Left renal pelvis (tissue), 4 donors: ENCODE measurements at places on chromosomes 7 and 10.

DNA sequence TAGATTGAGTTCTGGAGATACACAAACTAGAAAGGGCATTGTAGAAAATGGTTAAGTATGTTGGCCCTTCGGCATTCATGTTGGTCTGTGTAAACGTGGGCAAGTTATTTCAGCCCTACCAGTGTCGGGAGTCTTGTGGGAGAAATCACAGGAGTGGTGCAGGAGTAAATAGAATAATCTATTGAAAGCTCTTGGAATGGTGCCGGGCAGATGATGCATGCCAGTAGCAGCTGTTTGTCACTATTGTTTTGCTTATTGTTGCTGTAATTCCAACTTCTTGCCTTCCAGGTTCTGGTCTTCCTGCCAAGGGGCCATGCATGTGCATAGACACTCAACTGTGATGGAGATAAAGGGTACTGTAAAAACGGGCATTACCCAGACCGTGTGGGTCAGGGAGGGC is 259.4 kb downstream of the CAMK1D start:
- DNase-seq = no peak

GRCh38 chr10:13882119-13882711 is 295.4 kb downstream of the PRPF18 start:
- no peak for DNase-seq

DNA sequence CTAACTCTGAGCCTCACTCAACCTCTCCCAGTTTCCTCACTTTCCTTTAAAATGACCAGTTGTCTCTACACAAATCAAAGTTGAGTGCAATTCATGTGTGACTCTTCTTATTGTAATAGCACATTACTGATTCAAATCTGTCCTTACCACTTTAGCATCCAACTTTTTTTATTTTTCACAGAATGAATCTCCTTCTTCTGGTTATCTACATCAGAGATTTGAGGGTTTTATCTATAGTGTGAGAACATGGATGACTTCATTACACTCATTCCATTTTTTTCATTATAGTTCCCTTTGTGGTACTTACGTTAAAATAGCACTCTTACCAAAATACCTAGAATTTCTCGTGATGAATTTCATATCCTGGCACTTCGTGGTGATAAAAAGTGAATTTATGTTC is 43.3 kb downstream of the RTKN2 start:
- no peak for DNase-seq

DNA sequence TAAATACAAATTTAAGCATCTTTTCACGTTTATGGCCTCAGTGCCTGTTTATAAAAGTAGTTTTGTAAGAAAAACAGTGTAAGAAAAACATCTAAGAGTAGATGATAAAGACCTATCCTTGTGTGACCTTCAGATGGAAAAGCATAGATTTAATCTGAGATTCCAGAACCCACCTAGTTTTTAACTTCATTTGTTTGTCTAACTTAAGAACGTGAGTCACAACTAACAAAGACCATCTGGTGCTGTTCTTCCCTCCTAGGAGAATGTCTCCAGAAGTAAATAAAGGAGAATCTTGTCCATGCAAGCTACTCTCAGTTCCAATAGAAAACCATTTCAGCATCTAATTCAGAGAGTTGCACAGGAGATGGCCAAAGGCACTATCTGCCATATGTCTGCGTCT is 265.4 kb upstream of the C7orf33 start:
- DNase-seq = no peak

DNA sequence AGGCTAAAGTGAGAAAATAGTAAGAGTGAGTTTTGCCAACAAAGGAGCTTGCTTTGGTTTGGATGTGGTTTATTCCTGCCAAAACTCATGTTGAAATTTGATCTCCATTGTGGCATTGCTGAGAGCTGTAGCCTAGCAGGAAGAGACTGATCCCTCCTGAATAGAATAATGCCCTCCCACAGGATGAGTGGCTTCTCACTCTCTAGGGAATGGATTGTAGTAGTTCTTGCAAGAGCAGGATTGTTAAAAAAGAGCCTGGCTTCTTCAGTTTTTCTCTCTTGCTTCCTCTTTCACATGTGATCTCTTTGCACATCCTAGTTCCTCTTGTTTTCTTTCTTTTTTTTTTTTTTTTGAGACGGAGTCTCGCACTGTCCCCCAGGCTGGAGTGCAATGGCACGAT is 34.4 kb downstream of the ASAH2 start:
- DNase-seq = no peak

GRCh38 chr10:6958711-6959110 is 378.6 kb upstream of the PRKCQ start:
- no peak for DNase-seq

- no peak for DNase-seq
Measured at GRCh38 chr10:124904796-124905195, 37.1 kb upstream of the ZRANB1 start.

- no peak for DNase-seq
Measured at GRCh38 chr7:105130048-105130447, 116.0 kb downstream of the KMT2E start.

DNA sequence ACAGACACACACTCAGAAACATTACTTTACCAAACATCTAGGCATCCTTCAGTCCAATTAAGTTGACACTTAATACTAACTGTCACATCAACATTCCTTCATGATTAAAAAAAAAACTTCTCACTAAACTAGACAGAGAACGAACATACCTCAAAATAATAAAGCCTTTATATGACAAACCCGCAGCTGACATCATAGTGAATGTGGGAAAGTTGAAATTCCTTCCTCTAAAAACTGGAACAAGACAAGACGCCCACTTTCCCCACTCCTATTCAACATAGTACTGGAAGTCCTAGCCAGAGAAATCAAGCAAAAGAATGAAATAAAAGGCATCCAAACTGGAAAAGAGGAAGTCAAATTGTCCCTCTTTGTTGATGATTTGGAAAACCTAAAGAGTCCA is 96.9 kb upstream of the PPP1R9A start:
- DNase-seq = no peak

DNA sequence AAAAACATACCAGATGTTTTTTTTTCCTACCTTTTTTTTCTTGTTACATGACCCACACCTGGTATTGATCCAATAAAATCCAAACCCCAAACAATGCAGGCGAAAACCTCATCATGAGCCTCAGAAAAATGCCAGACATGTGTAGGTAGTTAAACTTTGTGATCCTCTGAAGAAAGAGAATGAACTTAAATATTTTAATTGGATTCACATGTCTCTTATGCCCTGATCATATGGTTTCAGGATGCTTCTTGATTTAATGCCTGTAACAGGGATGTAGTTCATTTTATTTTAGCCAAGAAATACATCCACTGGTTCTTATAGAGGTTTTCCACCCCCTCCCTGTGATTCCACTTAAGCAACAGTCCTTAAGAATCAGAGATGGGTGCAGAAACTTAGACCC is 451.6 kb downstream of the TYW1 start:
- DNase-seq = no peak

DNA sequence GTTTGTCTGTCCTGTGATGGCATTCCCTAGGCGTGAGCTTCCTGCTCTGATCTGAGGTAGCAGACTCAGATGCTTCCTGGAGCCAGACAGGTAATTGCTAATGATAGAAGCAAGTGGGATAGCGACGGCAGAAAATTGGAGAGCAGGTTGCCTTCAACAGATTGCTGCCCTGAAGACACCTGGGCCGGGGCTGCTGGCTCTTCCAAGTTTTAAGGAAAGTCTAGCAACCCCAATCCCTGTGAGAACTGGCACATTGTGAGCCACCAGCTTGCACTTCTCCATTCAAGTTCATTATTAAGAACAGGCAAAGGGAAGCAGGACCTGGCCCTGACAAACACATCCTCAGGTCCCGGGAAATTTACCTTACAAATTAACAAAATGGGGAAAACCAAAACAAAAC is 50.8 kb downstream of the ITPRID1 start:
- DNase-seq = no peak

DNA sequence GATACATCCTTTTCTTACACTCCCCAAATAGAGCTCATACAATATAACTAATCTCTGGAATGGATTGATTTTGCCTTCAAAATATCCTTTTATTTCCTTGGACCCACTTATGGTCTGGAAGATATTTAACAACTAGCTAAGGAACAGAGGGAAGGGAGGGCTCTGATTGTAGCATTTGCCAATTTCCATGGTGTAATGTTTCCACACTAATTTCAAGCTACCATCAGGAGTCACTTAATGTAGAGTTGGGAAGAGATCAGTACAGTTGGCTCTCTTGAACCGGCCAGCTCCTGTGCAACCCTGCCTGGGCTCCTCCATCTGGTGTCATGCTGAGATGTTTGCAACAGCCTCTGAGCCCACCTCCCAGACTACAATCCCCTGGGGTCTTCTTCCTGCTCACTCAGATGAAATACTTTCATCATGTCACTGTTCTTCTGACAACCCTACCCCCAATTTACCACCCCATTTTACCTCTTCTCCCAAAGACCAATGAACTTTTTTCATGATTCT is 8.0 kb upstream of the IL6 start:
- DNase-seq = no peak

DNA sequence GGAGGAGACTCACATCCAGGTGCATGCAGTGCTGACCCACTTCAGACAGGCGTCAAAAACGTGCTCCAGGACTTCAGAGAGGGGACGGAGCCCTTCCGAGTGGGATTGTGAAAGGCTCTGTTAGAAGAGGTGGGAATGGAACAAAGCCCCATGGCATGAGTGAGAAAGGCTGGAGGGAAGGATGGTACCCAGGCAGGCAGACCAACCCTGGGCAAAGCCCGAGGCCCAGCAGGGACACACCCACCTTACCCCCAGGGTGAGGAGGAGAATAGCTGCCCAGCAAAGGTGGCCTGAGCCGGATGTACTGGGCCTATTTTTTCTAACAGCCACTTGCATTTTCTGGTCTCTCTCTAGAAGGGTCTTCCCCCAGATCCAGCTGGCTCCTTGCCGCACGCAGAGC is 14.8 kb downstream of the CHAT start:
- no peak for DNase-seq

DNA sequence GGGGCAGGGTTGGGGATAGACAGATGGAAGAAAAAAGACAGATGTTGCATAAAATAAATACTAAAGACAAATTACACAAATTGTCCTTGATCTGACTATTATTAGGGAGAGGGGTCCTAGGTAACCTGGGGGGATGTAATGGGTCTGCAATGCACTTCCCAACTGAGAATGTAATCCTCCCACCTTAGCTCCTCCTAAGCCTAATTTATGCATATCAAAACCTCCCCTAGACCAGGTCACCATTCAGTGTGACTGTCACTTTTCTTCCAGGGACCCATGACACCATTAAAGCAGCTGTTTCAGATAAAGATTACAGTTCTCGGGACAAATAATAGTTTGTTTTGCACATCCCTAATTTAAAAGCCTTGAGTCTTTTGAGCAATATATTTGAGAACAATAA is 133.9 kb upstream of the FEZF1 start:
- DNase-seq = no peak

- no peak for DNase-seq
Measured at GRCh38 chr10:29434111-29434510, 145.2 kb downstream of the LYZL1 start.

DNA sequence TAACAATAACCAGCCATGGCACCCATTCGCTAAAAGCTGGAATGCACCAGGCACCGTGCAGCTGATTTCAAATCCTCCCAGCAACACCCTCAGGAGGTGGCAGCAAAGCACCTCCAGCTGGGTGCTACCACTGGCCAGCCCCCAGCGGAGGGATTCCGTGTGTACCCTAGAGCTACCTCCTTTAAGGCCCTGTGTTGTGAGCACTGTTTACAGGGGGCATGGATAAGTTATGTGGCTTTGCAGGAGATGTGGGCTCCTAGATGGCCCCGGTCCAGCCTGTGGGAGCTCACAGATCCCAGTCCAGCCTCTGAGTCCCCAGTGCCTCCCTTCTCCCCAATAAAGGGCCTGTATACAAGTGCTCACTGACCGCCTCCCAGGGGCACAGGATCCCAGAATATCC is 27.1 kb downstream of the TNRC18 start:
- DNase-seq = no peak

GRCh38 chr7:16071246-16071857 is 350.0 kb downstream of the CRPPA start:
- peak; percentile 49 for DNase-seq

DNA sequence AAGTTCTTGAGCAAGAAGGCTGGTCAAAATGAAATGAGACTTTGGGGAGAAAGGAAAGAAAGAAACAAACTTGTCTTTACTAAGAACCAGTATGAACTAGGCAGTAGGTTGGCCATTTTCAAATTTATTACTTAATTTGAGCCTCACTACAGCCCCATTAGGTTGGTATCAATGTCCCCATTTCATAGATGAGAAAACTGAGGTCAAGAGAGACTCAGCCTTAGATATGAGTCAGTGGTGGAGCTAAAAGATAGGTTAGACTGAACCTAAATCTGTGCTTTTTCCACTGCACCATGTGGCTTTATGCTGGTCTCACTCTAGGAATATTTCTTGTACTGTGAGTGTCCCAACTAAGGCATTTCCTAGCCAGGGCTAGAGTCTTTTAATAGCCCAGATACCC is 8.8 kb downstream of the ZNF503 start:
- DNase-seq = no peak

DNA sequence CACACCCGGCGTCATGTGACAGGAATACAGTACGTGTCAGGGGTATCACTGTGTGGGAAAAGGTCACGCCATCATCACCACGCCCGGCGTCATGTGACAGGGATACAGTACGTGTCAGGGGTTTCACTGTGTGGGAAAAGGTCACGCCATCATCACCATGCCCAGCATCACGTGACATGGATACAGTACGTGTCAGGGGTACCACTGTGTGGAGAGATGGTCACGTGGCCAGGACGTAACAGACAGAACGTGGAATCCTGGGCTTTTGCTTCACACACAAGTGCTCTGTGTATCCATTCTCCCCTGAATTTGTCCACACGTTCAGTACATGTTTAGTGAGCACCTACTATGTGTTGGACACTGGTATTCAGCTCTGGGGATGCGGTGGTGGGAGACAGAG is 34.5 kb upstream of the DIP2C start:
- no peak for DNase-seq

DNA sequence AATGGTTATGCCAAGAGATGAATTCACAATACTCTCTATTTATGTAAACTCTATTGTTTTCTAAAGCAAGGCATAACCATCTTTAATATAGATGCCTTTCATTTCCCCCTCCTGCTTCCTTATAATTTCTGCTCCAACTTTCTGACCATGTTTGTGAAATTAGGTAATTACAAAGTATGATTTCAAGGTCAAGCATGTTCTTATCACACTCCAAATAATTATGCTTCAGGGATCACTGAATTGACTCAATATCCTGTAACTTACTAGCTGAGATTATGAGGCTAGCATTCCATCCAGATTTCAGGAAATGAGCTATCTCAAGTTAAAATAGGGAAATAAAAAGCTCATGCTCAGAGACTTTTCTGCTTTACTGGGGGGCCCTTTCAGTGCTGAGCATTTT is 655.9 kb upstream of the IGFBP3 start:
- no peak for DNase-seq

DNA sequence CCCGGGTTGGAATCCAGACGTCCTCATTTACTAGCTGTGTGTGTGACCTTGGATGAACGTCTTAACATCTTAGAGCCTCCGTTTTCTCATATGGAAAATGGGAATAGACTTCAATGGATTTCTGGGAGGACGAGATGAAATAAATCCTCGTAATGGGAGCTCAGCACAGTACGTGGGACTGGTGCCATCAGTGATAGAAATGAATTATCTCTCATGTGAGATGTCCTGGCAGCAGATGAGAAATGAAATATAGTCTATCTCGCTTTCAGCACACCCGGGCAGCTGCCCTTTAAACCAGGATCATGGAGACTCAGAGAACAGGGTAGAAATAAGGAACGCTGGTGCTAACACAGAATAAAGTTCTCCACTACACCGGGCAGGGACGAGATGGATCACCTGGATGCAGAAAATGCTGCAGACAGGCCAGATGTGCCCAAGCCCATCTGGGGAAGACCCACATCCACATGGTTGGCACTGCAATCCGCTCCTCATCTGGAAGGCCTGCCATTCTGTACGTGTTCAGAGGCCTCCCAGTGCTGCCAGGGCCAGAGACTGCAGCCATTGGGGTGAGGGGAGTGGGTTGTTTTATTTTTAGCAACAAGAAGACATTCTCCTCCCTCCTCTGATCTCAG is 11.1 kb upstream of the EMX2 start:
- no peak for DNase-seq
